Anterior cingulate cortex (tissue), 58 donors: ENCODE measurements at places on chromosomes 3 and 15.

GRCh38 chr3:112557976-112558375, 3.8 kb downstream of the ATG3 start:
- no peak for DNase-seq

DNA sequence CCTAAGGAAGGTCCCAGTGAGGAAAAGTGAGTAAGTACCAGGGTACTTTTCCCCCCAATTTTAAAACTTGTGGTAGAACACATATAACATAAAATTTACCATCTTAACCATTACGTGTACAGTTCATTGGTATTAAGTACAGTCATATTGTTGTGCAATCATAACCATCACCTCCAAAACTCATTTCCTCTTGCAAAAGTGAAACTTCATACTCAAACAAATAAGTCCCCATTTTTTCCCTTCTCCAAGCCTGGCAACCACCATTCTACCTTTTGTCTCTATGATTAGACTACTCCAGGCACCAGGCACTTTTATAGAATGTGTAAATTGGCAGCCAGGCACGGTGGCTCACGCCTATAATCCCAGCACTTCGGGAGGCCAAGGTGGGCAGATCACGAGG, 12.2 kb downstream of the PRC1 start:
- no peak for DNase-seq

GRCh38 chr3:118472586-118472985, 562.1 kb downstream of the IGSF11 start:
- DNase-seq, result no peak

DNA sequence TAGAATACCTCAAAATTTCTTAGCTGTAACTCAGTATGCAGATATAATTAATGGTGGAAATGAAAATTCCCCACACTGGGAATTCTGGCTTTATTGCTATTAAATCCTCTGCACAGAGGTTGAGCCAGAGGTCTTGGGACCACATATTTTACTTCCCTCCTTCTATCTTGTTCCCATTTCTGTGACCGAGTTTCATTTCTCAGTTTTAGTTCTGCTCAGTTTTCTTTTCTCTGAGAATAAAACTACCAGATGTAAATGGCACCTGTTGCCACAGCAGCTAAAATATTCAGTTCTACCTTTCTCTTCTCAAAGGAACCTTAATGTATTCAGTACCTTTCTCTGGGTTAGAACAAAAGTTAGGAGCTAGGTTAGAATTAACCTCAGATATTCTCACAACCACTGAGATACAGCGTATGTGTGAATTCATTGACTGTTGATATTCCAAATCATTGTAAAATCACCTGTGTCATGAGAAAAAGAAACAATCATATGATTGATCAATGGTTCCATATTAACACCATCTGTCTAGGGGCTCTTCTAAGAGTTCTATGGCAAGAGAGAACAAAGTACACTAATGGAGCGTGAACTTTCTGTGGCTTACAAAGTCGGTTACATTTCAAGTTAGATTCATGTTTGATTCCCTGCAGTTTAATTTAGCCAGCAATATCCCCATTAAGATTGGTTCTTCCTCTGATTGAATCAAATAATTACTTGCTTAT, 374.1 kb downstream of the EFHB start:
- DNase-seq, result no peak

DNA sequence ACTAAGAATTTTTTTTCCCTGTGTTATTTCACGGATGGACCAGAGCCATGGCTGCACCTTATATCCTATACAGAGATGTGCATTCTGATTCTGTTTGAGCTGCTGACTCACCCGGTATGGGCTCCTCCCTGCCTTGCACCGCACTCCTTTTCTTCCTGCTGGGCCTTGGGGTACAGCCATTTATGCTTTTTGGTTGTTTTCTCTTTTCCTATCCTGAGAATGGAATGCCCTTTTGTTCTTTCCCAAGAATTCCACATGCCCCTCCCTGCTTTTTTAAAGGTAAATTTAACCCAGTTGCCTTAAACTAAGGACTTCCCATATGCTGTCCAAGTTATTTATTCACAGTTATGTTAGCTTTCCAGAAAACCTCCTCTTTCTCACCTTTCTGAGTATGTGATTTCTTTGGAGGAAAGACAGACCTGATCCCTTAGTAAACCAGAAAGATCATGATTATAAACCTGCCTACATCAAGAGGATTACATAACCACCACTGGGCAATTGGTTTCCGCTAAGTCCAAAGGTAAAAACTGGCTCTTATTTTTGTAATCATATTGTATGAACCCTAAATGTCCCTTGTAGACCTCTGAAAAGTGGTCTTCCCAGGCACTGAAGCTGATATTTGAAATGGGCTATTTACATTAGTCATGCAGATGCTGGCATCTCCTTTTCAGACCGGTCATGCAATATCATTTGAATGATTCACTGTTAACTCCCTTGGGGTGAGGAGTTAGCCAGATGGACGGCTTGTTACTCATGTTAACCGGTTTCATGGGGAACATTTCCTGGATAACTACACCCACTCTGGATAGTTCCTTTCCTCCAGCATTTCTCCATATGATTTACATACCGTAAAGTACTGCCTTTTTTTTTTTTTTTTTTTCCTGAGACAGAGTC, 45.5 kb downstream of the TMOD3 start:
- no peak for DNase-seq

GRCh38 chr3:132459551-132459950, 42.2 kb downstream of the DNAJC13 start:
- DNase-seq, result no peak

DNA sequence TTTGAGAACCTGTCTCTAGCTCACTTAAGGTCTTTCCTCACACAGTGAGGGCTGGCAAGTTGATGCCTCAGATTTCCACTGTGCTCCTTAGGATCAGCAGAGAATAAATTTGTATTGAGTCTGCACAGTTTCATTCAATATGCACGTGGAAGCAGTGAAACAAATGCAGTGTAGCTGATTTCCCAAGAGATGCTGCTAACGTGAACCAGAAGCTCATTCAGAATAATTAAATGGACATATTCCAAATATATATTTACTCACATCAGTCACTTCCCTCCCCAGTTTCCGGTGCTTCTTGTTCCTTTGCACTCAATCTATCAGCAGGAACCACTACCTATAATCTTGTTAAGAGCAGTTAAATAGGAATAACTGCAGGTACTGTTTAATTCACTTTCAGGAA, 86.1 kb downstream of the UNC13C start:
- no peak for DNase-seq

DNA sequence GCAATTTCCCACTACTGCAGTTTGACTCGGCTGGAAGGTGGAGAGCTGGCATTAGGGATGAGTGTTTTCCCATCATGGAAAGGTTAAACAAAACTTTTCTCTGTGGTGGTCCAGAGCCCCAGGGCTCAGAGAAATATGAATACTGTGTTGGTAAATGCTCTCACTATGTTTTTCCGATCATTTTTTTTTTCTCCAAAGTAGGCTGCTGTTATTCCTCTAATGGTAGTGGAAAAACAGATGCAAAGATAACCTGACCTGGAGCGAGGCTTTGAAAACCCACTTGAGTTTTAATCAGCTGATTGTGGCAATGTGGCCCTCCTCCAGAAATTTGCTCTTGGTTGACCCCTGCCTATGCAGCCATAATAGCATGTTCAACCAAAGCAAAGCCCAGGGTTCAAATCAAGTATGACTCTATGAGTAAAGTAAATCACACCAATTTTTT, 320.8 kb upstream of the CTNNB1 start:
- no peak for DNase-seq

GRCh38 chr15:76189106-76189505, 122.2 kb downstream of the ETFA start:
- DNase-seq, result no peak

DNA sequence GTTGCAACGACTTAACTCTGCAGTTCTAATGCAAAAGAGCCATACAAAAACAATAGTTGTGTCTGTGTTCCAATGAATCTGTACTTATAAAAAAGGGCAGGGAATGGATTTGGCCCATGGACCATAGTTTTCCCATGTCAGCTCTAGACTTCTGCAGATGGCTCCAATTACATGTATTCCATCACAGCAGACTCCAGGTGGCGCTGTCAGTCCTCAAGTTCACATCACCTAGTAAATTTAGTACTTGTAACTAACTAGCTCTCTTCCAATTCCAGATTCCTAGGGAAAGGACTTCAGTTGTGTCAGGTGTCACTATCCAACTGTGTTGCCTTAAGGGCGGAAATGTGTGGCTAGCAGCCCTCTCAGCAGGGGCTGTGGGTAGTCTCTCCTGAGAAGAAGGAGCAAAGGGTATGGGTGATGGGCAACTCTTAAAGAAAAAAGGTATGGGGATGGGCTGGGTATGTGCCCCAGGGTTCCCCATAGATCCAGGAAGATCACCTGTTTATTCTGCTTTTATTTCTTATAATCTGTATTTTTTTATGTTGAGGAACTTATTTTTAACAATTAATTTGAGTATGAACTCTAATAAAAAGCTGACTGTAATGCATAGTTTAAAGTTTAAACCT, 36.2 kb downstream of the BBS4 start:
- peak; percentile 33 for DNase-seq

GRCh38 chr15:51265037-51265555, 73.3 kb downstream of the CYP19A1 start:
- DNase-seq, result no peak

DNA sequence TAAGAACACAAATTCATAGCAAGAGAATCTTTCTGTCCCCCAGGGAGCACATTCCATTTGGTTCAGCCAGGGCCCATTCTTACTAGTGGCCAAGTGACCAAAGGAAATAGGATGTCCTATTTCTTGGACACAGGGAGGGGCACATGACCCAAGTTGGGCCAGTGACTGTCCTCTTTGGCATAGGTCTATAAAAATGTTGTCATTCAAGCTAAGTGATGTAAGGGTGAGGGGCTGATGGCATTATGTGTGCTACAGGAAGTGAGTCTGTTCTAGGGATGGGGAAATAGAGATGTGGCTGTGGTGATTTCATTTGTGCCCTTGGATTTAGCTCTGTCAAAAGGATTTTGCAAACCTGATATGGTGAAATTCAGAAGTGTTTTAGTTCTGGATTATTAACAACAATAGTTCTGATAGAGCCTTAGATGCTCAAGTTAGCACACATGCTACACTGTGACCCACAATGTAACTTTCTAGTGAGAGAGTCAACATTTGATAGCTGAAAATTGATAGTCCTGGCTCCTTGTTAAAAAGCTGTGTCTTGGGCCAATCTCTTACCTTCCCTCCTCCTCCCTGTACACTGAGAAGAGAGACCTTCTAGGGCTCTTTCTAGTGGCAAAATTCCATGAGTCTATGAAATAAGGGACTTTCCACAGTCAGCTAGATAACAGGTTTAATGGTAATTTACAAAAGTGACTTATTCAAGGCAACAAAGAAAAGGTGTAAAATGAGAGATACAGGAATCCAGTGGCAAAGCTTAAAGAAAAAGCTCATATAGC, 117.2 kb downstream of the THRB start:
- DNase-seq, result no peak

- no peak for DNase-seq
These were observed 46.9 kb downstream of the NOX5 start for GRCh38 chr15:69061414-69061842.

DNA sequence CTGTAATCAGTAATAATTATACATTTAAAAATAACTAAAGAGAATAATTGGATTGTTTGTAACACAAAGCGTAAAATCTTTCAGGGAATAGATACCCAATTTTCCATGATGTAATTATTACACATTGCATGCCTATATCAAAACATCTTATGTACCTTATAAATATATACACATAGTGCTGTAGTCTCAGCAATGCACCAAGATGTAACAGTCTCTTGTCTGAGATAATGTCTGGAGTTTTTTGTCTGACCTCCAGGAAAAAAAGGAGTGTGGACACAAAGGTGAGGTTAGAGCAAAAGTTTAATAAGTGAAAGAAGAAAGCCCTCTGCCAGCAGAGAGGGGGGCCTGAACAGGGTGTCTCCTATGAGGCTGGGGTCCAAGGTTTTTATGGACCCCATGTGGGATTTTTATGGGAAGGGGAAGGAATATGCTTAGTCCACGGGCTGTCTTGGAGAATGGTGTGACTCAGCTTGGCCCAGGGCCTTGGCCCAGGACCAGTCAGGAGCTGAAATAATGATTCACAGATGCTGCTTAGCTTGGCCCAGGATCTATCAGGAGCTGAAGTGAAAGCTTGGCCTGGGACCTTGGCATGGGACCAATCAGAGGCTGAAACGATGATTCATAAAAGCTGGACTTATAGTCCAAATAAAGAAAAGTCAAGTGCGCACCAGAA, 545.0 kb downstream of the ZPLD1 start:
- no peak for DNase-seq

DNA sequence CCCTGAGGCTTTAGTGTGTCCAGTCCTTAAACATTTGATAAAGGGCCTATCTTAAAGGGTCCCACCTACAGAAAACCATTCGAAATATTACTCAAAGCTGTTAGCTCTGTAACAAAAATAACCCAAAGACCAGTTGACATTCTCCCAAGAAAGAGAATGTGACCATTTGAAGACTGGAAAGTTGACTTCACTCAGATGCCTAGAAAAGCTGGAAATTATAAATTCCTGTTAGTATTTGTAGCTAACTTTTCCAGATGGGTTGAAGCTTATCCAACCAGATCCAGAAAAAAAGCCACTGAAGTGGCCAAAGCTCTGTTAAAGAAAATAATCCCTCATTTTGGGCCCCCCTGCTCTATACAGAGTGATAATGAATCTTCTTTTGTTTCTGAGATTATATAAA, 408.4 kb downstream of the PLOD2 start:
- DNase-seq, result no peak

DNA sequence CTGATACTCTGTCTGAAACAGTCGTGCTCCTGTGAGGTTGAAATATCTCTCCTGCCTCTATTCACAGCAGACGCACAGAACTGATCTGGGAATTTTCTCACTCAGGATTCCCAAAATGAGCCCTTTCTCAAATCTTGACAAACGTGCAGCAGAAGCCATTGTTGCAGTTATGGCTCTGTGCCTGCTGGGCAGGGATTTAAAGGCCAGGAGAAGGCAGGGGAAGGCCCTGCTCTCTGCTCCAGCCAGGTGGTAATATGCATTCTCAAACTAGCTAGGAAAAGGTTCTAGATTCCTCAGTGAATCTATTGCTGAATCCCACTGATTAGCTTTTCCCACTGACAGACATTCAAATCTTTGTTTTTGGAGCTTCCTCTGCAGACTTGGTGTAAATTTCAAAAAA, 2.2 kb downstream of the MINAR1 start:
- no peak for DNase-seq
